ENCODE measurements at places on chromosomes 2 and 18. TPM values are rescaled to one million over a fixed set of nuclear protein-coding genes. Genes with fewer than 3 reads are reported as not detected.

Gene MEP1B
- total RNA-seq = not detected

DNA sequence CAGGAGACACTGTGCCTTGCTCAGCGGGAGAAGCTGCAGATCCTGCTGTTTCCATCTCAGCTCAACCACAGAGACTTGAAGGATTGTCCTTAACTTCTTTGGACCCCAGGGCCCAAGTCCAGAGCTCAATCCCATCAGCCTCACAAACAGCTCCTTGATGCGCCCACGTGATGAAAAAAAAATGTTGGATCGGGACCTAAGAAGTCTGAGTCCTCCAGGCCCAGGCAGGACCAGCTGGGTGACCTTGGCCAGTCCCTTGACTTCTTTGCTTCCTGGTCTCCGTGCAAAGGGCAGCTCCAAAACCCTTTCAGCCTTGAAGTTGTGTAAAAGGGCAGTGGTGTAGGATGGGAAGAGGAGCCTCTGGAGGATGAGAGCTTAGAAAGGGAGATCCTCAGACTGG is 175.5 kb downstream of the ZFP36L2 start:
- DNase-seq = no peak

DNA sequence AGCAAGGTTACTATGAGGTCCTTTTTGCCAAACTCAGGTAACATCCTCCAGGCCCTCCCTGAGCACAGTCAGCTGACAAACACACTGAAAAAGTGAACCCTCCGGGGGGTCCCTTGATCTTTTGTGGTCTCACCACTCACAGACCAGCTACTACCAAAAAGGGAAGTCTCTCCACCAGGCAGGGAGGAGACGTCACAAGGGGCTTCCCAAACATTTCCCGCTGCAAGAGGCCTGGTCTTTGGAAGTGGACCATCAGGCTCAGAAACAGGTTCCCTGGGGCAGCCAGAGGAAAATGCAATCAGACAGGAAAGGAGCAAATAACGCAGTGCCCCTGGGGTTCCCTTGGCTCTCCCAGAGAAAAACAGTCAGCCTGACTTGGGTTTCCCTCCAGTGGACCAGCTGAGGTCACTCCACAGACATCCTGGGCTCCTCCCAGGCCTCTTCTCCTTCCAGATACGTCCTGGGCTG is 38.7 kb upstream of the POMC start:
- DNase-seq = no peak

DNA sequence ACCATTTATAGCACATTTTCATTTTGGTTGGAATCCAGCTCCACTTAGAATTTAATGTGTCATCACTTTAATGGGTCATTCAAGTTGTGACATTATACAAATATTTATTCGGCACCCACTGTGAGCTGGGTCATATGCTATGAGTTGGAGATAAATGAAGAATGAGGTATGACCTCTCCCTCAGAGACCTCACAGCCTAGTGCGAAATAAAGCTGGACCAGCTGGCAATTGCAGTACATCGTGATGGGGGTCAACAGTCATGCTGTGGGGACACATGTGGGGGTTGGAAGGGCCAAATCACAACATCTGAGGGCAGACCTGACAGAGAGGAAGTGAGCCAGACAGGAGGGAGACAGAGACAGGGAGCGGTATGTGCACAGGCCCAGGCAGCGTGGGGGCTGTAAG is 175.4 kb downstream of the MAIP1 start:
- no peak for DNase-seq

- no peak for DNase-seq
These were observed 426.1 kb downstream of the DCC start for GRCh38 chr18:52766002-52766545.

Gene NEURL3
- 0.10 TPM for total RNA-seq

GRCh38 chr2:160434254-160434948 is 59.2 kb downstream of the RBMS1 start:
- no peak for DNase-seq

Gene MROH2A
- total RNA-seq = 0.49 TPM

DNA sequence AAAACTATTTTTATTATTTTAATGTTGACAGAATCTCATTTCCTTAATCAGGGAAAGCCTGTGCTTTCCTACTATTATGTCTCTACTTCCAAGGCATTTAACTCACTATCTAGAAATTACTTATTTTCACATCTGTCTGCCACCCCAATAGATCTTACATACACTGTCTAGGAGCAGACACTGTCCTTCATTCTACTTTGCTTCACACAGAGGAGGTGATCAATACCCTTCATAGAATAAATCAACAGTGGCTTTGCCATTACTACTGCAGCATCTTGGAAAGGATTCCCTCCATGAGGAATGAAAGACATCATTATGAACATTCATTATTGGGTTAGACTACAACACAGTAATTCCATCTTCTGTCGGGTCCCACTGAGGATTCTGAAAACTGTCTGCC is 31.7 kb downstream of the CDH20 start:
- no peak for DNase-seq

GRCh38 chr2:67877301-67877700 is 185.5 kb downstream of the C1D start:
- DNase-seq = no peak

DNA sequence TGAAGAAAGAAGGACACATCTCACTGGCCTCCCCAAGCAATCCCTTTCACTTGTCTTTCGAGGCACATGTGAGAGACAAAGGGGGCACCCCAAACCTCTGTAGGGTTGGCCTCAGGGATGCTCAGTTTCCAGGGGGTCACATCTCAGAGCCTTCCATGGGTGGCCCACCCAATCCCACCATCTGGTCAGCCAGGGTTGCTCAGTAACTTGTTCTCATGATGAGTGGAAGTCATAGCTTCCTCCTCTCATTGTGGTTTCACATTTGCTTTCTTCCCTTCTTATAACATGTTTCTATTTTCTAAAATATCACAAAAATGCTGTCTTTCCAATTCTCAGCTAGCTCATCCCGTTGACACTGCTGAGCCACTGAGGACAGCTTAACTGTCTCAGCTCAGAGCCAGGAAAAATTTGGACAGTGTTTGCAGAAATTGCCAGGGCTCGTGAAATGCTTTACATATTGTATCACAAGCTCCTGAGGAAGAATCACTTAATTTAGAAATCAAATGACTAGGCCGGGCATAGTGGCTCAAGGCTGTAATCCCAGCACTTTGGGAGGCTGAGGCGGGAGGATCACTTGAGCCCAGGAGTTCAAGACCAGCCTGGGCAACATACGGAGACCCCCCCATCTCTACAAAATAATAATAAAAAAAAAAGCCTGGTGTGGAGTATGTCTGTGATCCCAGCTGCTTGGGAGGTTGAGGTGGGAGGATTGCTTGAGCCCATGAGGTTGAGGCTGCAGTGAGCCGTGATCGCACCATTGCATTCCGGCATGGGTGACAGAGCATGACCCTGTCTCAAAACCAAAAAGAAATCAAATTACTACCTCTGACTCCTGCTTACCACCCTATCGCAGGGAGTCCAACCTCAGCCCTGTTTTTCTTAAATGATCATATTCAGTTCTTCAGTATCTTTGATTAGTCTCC is 129.3 kb downstream of the PRKCE start:
- peak; percentile 58 for DNase-seq

DNA sequence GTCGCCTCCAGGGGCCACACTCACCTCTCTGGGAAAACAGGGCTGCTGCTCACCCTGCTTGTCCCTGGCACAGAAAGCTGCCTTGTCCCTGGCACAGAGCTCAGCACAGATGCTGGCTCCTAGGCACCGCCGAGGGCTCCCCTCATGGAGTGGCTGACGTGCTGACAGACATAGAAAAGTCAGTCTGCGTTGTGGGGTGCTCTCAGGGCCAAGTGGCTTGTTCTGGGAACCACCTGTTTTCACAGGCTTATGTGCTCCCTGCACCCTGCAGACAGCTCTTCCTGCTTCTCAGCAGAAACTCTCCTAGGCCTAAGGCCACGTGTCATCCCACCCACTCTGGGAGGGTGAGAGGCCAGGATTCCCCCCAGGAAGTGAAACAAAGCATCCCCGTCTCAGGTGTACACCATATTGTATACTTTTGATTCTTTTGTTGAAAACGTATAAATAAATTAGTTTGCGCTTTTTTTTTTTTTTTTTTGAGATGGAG is 84.7 kb upstream of the TMEM200C start:
- DNase-seq = no peak

Data from skin of body (tissue), 3 donors.